HuH-7.5 (cell line): ENCODE measurements at places on chromosomes 3 and 15.
A peak's percentile ranks its signal among the peaks of the same experiment; 100 is the strongest.

GRCh38 chr15:39347453-39347852, 233.4 kb upstream of the THBS1 start:
- no peak for DNase-seq

GRCh38 chr15:97679106-97679688, 281.3 kb upstream of the ARRDC4 start:
- DNase-seq: no peak

DNA sequence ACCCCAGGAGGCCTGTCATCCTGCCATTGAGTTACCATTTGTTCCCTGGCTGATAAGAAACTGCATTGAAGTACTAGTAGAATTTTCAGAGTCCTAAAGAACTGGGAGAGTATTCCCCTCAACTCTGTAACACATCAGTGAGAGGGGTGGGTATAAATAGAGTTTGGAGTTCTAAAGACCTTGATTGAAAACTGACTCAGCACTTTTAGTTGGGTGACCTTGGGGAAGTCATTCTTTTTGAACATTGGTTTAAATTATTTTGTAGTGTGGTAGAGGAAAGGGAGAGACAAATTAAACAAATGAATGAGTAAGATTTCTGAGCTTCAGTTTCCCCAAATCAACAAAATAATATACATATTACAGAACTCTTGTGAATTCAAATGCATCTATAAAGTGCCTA, 344.5 kb upstream of the THBS1 start:
- DNase-seq: no peak

DNA sequence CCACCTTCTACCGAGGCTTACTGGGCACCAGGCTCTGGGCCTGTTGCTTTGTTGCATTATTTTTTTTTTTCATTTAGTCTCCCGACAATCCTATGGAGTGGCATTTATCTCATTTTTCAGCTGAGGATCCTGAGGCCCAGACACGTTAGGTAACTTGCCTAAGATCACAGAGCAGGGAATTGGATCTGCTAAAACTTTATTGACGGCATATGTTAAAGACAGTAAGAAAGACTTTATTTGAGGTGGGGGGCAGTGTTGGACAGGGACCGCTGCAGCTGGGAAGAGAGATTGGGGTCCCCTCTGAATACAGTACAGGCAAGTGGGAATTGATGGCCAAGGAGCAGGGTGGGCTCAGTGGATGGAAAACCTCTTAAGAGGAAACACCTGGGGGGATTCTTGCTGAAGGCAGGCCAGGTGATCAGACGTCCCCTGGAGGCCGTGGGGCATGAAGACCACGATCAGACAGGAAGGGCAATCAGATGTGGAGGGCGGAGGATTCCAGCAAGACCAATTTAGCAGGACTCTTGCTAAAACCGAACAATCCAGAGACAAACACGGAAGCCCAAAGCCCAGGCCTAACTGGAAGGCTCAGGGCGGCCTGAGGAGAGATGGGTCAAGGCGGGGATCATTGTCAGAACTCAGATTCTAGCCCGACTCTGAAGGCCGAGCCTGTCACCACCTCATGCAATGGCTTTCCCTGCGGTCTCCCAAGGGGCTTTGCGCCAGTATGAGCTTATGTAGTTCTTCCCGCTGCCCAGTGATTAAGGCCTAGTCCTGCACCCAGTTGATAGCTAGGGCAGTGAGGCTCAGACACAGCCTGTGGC, 53.7 kb downstream of the RGMA start:
- DNase-seq: peak; percentile 4

- no peak for DNase-seq
Measured at GRCh38 chr3:49401766-49402165, 10.0 kb downstream of the RHOA start.

GRCh38 chr3:37997342-37997741, 6.8 kb downstream of the VILL start:
- DNase-seq: no peak
